K562 (cell line): ENCODE measurements at places on chromosomes 6 and 20. TPM values are rescaled to one million over a fixed set of nuclear protein-coding genes. Genes with fewer than 3 reads are reported as not detected.

The C6orf15 gene
- total RNA-seq: not detected in 2 replicates

The TTLL9 gene
- not detected in 2 replicates for total RNA-seq

The UNC93A gene
- total RNA-seq: not detected in 2 replicates

The HAO1 gene
- total RNA-seq: not detected in 2 replicates

The PTCHD4 gene
- not detected in 2 replicates for total RNA-seq

The OTOR gene
- total RNA-seq: not detected in 2 replicates

The NEDD9 gene
- total RNA-seq: 0.18 and 0.31 TPM in 2 replicates

The CRISP3 gene
- 0.29 and 0.31 TPM in 2 replicates for total RNA-seq

The HUS1B gene
- 1.0 and 1.4 TPM in 2 replicates for total RNA-seq

The TRAPPC3L gene
- total RNA-seq: not detected in 2 replicates

The TNFRSF6B gene
- total RNA-seq: not detected in 2 replicates

The PKIB gene
- total RNA-seq: 18.7 and 21.9 TPM in 2 replicates
